ENCODE measurements at places on chromosomes 6 and 20.

GRCh38 chr6:107122748-107123147, 7.4 kb upstream of the BEND3 start:
- DNase-seq: no peak

DNA sequence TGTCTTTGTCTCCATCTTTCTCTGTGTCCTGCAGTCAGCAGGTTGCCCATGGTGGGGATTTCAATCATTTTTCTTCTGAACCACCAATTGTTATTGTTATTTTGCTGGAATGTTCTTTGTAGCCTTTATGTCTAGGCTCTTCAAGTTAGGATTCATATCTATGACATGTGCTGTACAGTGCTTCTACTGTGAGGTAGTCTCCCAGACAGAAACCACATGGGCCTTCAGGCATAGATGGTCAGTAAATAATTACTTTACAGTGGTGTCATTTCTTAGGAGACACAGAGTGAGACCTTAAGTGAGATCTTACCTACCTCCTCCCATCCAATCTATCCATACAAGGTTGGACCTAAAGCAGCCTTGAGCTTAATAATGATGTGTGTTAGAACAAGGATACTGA, 265.5 kb downstream of the ZFAND3 start:
- DNase-seq: no peak

DNA sequence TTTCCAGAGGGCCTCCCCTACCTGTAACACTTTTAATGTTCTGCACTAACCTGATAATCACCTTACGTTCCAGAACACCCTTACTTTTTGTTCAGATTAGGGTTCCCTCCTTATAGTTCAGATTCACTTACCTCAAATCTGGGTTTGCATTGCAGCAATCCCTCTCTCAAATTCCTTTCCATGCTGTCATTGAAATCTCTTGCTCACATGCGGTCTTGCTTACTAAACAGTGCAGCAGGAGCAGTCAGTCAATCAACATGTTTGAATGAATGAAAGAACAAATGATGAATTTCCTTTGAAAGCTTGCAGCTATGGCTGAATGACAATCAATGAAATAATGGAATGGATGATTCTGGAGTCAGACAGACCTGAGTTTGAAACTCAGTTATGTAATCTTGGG, 200.1 kb downstream of the HIVEP2 start:
- DNase-seq: no peak

DNA sequence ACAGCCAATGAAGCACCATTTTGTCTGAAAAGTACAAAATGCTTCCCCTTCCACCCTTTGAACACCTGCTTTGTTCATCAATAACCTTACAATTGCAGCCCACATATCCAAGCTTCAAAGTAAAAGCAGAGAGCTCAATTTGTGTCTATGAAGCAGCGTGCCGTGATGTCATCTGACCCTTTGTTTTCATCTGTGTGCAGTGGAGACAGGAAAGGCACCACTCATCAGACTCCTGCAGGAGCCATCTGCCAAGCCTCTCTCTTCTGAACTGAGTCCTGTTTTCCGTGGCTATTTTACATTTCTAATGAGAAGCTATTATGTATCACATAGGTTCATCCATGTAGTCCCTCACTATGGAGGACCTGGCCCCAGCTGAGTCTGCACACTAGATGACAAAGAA, 7.5 kb upstream of the LY86 start:
- no peak for DNase-seq

GRCh38 chr6:100426744-100427338, 37.9 kb downstream of the SIM1 start:
- DNase-seq: no peak

- DNase-seq: no peak
Observed at GRCh38 chr6:162119341-162119740, 608.2 kb downstream of the PRKN start.

DNA sequence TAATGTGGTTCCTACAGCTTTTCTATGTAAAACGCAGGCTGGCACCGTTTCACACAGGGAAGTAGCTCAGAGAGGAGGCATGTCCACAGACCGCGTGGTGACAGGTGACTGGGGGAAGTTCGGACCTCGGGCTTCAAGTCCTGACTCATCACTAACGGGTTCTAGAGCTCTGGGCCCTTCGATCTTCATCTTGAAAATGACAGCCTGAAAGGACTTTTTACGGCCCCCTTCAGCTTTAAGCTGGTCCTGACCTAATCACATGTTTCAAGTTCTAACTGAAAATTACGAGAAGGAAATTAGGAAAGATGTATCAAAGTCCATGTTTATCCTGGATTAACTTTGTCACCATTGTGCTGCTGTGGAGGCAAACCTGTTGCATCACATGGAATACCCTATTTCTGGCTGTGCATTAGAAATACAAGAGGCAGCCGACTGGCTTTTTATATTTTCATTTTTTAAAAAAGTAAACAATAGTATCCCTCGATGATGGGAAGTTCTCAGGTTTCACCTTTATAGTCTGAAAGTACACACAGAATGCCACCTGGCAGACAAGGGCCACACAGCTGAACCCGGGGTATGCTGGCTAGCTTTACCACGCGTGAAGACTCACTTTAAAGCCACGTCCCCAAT, 2.0 kb downstream of the MAN1A1 start:
- DNase-seq: no peak

- DNase-seq: no peak
Observed at GRCh38 chr6:169225131-169225576, 28.5 kb downstream of the THBS2 start.

- no peak for DNase-seq
Observed at GRCh38 chr6:17470202-17470937, 77.0 kb downstream of the CAP2 start.

DNA sequence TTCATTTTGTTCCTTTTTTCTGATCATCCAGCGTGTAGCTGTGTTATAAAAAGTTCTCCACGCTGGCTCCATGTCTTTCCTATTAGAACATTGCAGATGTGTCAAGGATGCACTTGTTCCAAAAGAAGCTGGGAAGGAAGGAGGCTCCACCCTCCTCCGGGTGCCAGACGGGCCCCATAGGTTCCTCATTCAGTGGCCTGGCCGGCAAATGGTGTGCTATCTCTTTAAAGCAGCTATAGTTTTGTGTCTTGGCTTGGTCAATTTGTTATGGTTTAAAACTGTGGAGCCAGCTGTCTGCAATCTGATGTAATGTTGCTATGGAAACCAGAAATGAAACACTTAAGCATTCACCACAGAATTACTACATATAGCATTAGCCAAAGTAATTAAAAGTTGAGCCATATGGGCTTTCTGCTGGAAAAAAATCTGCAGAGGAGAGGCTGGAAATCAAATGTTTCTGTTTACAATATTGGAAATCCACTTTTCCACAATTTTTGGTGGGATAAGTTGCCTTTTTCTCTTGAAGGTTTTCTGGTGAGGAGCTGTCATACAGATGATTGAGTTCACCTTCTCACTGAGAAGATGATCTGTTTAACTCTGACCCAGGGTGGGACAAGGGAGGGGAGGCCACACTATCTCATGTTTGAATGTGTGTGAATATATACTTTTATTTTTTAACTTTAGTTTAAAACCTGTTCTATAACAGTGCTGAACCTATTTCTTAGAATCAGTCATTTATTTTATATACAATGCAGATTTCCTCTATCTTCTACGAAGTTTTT, 167.4 kb downstream of the SASH1 start:
- DNase-seq: peak; percentile 94

DNA sequence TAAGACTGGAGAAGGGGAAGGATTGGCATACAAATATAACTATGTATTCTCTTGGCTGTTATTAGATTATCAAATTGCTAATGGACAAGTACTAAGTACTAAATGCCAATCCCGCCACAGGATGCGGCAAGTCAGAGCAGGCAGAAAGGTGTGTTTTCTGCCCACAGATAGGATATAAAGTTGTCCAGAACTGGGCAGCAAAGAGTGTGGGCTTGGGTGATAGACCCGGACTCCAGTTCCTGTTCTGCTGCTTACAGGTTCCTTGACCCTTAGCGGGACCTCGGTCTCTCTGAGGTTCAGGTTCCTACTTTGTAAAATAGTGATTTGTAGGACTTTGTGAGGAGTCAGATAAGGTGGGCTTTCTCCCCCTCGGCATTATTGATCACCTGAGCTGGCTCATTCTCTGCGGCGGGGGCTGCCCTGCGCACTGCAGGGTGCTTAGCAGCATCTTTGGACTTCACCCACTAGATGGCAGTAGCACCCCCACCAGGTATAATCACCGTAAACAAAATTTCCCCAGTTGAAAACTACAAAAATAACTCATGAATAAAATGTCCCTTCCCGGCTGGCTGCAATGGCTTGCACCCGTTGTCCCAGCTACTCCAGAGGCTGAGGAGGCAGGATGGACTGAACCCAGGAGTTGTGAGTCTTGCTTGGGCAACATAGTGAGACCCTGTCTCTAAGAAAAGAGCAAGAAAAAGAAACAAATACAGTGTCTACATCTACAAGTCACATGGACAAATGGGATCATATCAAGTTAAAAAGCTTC, 193.1 kb downstream of the DOK5 start:
- DNase-seq: no peak

GRCh38 chr6:163400509-163400908, 14.0 kb upstream of the QKI start:
- no peak for DNase-seq

DNA sequence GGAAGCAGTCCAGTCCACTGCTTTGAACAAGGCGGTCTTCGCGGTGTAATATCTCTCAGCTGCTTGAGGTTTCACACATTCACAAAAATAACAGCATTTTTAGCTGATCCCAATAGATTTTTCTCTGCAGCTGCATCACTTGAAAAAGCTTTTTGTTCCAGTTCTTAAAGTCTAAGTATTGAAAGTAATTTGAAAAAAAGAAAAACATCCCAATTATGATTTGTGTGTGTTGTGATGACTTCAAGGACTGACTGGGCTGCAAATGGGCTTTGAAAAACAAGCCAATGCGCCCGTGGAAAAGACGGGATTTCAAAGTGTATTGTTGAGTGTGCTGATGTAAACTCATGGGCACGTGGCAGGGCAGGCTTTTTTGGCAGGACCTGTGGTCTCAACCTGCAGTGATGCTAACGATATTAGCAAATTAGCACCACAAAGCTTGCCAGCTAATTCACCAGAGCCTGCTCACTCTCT, 151.1 kb downstream of the TMEM242 start:
- DNase-seq: no peak

- DNase-seq: no peak
Observed at GRCh38 chr20:56259948-56260347, 11.4 kb downstream of the MC3R start.

GRCh38 chr6:42786525-42786985, 4.7 kb downstream of the BICRAL start:
- no peak for DNase-seq

GRCh38 chr6:149766156-149766769, 16.7 kb downstream of the PCMT1 start:
- DNase-seq: peak; percentile 82

GRCh38 chr6:149032599-149033405, 284.7 kb upstream of the TAB2 start:
- DNase-seq: peak; percentile 96

- DNase-seq: peak; percentile 39
Observed at GRCh38 chr6:104789770-104790190, 69.9 kb downstream of the HACE1 start.

- DNase-seq: no peak
Observed at GRCh38 chr6:162198076-162198475, 529.5 kb downstream of the PRKN start.

DNA sequence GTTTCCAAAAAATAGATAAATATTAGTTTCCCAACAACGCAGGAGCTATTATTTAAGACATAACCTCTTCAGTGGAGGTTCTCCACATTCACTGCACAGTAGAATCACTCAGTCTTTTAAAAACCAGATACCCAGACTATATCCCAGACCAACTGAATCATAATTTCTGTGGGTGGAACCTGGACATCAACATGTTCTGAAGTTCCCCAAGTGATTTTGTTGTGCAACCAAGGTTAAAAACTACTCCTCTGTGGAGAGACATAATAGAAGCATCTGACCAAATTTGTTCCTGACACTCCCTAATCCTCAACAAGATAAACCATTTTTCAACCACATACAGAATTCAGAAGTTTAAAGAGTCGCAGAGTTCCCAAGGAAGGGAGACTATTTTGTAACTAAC, 42.3 kb downstream of the STK38 start:
- no peak for DNase-seq

- DNase-seq: peak; percentile 59
Observed at GRCh38 chr20:36754656-36755222, 8.8 kb upstream of the NDRG3 start.

DNA sequence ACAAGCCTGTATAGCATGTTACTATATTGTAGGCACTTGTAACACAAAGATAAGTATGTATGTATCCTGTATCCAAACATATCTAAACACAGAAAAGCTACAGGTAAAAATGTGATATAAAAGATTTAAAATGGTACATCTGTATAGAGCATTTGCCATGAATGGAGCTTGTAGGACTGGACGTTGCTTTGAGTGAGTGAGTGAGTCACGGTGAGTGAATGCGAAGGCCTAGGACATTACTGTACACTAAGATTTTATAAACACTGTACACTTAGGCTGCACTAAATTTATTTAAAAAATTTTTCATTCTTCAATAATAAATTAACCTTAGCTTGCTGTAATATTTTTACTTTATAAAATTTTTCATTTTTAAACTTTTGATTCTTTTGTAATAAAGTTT, 136.9 kb downstream of the NKAIN2 start:
- no peak for DNase-seq

DNA sequence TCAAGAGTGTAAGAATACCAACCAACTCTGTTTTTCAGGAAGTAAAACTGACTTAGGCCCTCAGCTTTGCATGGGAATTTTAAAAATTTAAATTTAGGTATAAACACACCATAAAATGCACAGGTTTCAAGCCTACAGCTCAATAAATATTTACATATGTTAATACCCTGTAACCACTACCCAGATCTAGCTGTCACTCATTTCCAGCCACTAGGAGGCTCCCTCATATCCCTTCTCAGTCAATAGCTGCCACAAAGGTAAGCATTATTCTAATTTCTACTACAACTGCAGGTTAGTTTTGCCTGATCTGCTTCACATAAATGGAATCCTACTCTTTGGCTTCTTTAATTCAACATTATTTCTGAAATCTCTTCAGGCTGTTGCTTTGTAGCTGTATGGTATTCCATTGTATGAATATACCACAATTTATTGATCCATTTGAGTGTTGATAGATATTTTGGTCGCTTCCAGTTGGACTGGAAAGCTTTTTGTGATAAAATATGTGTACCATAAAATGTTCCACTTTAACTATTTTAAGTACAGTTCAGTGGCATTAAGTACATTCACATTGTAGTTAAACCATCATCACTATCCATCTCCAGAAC, 32.5 kb upstream of the MEI4 start:
- DNase-seq: no peak

GRCh38 chr6:32982702-32983492, 14.5 kb downstream of the BRD2 start:
- DNase-seq: no peak

DNA sequence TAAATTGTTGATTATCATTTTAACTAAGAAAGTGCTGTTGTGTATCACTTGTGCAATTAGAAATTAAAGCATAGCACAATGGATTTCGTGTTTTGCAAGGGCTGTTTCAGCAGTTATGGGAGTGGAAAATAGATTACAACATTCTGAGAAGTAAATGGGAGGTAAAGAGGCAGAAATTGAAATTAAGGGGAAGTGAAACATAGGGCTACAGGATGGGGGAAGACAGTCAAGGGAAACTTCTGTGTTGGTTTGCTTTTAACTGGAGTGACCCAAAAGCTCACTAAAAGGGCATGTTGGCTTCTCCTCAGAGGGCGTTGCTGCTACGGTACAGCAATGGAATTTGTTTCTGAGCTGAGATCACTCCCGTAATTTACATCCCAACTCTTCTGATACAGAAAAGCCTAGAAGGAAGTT, 147.5 kb downstream of the BCAS1 start:
- no peak for DNase-seq

GRCh38 chr6:80003826-80004172, 650 bp upstream of the TTK start:
- no peak for DNase-seq
